LNCaP clone FGC (cell line): ENCODE measurements at places on chromosomes 16 and 17.
A peak's percentile ranks its signal among the peaks of the same experiment; 100 is the strongest.

DNA sequence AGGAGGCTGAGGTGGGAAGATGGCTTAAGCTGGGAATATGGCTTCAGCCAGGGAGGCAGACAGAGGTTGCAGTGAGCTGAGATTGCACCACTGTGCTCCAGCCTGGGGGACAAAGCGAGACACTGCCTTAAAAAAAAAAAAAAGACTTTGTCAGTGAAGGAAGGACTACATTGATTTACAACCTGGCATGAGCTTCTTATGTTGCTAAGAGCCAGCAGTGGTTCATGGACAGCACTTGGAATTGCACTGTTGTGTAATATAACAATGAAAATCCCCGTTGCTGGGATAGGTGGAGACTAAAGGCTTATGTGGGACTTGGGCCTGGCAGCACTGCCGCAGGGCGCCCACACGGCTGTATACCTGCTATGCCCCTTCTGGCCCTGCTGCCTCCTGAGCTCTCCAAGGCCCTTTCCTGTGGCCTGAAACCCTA, 14.1 kb upstream of the SLC16A5 start:
- DNase-seq = no peak

GRCh38 chr17:49580055-49580721, 4.5 kb downstream of the NXPH3 start:
- DNase-seq = no peak

DNA sequence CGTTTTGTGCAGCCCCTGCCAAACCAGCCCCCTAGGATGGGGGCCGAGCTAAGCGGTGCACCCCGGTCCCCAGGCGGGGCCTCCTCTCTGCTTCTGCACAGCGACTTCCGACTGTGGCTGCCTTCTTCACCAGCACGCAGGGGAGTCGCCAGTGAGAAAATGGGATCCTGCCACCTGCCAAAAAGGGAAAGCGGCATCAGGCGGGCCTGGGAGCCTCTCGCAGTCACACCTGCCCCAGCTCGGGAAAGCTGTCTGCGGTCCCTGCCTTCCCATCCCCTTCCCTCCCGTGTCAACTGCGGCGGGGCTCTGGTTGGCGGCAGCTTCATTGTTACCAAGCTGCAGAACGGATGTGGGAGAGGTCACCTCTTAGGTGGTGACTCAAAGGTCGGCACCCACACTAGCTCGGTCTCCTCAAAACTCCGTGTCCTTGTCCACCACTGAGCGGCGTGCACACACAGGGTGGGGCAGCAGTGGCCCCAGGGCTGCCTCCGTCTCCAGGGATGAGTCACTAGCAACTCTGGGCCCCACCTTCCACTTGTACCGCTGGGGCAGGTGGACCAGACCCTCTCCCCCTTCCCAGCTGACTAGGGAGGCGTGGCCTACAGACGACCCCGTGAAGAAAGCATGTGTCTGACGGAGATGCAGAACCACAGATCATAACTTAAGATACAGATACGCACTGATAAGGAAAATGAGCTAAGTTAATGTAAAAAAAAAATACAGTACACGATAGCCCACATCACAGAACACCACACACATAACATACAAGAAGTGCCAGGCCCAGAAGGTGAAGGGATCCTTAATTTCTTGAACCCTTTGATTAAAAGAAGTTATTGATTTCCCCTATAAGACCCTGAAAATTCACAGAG, 1.5 kb upstream of the PCYT2 start:
- no peak for DNase-seq

- DNase-seq = no peak
These were observed 8.1 kb upstream of the MT1E start for GRCh38 chr16:56617212-56618085.

DNA sequence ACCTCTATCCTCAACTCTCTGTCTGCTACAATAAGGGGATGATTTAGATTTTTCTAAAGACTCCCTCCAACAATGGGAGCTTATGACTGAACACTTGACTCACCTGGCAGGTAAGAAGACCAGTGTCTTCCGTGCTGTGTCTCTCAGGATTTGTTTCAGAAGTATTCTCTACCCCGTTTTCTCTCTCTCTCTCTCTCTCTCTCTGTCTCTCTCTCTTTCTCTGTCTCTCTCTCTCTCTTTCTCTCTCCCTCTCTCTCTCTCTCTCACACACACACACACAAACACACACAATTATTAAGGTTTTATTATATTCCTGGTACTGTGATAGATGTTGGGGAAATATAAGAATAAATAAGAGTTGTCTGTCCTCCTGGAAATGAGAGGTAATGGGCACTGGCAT, 263.9 kb downstream of the TOX3 start:
- no peak for DNase-seq

- DNase-seq = no peak
These were observed 88.8 kb upstream of the TNRC6C start for GRCh38 chr17:77869665-77870132.

DNA sequence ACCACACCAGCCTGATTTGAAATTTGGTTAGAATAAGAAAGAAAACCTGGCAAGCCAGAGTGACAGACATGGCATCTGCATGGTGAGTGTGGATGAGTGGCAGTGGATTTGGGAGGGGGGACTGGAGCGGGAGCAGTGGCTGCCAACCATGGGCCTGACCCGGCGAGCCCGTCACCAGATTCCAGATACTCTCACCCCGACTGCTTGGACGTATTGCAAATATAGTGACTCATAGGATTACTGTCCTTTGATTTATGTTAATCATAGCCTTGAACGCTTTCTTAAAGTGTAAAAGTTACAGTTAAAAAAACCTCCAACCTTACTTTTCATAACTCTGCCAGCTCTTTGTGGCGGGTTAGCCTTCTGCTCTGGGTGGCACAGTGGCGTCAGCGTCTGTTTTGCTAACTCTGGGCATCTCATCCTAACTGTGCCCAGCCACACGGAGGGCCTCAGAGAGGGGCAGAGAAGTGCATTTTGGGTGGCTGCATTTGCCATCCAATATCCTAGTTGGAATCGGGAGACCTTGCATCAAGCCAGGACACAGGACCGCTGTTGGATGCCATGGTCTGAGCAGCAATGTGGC, 26.8 kb upstream of the FOXK2 start:
- DNase-seq = no peak

- DNase-seq = no peak
These were observed 19.6 kb downstream of the BEAN1 start for GRCh38 chr16:66446737-66447136.

- DNase-seq = no peak
These were observed 13.4 kb downstream of the CCDC102A start for GRCh38 chr16:57522960-57523359.

DNA sequence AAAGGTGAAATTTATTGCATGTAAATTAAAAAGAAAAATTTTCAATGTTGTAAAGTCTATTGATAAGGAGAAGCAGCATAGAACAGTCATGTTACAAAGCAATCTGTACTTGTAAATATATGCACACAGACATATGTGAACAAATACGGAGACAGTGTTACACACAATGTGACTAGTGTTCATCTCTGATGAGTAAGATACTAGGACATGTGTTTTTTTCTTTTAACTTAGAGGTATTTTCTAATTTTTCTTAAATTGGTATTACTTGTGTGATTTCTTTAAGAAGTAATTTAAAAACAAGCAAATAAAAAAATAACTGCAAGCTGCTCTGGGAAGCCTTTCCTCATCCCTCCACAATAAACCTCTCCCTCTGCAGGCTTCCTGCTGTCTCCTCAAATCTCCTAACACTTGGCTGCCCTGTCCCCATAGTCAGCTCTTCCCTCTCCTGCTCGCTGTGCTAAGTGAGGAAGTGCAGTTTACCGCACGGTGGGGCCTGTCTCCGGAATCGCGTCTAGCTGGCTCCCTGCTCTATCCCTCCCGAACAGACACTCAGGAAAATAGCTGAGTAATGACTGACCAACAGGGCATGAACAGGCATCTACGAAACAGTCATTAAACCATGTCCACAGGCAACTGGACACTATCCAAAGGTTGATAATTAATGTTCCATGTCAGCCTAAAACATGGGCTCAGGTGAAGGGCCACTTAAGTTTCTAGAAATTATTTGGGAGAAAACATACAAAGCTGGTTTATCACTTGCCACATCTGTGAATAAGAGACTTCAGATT, 35.9 kb downstream of the CMTM4 start:
- DNase-seq = peak; percentile 50
